Brain (organoid and tissue), 16 donors: ENCODE measurements at places on chromosomes 11 and 22.

- no peak for DNase-seq
Measured at GRCh38 chr11:283405-284104, 5.3 kb downstream of the NLRP6 start.

DNA sequence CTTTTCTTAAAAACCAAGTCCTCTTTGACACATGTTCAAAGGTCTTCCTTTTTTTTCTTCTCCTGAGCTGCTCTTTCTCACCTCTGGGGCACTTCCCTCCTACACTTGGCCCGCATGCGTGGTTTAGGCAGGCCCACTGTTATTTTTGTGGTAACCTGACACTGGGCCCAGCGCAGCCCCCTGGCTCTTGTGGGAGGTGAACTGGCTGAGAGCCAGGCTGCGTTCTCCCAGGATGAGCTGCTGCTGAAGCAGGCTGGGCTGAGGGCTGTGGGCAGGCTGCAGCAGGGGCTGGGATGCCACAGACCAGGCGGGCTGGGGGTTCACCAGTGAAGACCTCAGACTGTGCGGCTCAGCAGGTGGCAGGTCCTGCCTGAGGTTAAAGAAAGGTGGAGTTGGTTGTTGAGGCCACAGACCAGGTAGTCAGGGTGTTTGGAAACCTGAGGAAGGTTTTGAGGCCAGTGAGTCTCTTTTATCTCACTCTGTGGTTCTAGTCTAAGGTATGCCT, 72.4 kb downstream of the TEAD1 start:
- DNase-seq = peak; percentile 65

DNA sequence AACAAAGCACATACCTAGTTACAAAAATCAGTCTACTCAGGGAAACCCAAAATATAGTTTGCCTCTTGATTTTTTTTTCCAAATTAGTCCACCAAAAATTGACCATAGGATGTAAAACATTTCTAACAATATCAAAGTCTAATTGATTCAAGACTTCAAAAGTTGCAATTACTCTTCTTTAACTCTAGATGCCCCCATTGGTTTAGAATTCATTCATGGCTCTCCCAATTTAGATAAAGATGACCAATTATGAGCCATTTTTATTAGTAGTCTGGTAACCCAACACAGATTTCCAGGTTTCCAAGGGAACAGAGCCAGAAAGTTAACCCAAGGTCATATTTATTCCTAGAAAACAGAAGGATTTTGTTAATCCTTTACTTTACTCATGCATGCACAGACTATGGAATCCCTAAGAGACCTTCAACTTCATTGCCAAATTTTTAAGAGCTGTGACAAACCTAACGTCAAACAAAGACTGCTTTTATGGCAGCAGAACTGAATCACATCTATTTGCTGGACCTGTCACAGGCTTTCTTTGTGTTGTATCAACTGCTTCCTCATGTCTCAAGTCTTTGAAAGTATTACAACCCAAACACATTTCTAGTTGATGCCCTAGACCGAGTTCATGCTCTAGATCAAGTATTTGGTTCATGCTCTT, 55.3 kb downstream of the C22orf42 start:
- peak; percentile 49 for DNase-seq

- DNase-seq = no peak
Measured at GRCh38 chr11:58003036-58003435, 20.6 kb upstream of the OR9Q1 start.

DNA sequence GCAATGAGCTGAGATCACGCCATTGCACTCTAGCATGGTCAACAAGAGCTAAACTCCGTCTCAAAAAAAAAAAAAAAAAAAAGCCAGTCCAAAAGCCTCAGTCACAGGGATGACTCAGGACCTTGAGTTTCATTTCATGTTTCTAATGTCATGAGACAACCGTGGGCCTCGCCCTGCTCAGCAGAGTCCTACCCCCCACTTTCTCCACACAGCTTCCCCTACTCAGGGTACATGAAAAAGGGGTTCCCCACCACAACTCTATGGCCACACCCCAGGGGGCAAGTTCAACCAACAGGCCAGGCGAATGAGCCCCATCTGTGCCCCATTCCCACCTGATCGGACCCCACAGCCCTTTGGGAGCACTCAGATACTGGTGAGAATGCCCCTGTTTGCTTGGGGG, 24.3 kb upstream of the ADA2 start:
- no peak for DNase-seq

- DNase-seq = peak; percentile 51
Measured at GRCh38 chr11:46369458-46370152, 11.9 kb upstream of the MDK start.

DNA sequence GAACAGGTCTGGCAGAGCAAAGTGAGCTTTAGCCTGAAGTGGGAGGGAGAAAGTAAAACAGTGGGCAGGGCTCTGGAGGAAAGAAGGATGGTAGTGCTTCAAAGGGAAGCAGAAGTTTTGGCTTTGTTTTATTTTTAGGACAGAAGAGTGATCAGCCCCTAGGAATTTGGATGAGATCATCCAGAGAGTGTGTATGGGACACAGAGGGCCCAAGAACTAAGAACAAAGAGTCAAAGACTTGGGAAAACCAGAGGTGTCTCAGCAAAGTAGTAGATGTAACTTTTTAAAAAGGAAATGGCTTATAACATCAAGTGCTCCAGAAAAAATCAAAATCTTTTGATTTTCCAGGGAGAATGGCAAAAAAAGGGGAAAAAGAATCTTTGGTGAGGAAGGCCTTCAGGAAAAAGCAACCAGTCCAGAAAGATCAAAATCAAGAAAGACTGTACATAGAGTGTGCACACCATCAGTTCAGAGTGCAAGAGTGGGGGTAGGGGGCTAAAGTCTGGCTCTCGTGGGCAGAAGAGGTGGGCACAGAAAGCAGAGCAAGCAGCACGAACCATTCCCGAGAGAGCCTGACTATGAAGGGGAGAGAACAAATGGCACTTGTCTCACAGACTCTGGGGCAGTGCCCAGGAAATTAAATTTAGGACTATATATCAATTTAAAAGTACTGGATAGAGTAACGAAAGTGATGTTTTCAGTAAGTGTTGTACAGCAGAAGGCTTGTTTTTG, 30.0 kb downstream of the MAPK1 start:
- peak; percentile 15 for DNase-seq

- no peak for DNase-seq
Measured at GRCh38 chr11:72838691-72839305, 24.6 kb downstream of the ATG16L2 start.

DNA sequence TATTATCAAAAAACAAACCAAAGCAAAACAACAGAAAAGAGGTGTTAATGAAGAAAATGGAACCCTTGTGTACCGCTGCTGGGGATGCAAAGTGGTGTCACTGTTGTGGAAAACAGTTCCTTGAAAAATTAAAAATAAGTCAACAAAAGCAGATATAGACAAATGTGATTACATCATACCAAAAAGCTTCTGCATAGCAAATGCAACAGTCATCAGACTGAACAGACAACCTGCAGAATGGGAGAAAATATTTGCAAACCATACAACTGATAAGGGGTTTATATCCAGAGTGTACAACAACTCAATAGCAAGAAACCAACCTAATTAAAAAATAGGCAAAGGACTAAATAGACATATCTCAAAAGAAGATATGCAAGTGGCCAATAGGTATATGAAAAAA, 22.9 kb upstream of the CARS1 start:
- DNase-seq = no peak

DNA sequence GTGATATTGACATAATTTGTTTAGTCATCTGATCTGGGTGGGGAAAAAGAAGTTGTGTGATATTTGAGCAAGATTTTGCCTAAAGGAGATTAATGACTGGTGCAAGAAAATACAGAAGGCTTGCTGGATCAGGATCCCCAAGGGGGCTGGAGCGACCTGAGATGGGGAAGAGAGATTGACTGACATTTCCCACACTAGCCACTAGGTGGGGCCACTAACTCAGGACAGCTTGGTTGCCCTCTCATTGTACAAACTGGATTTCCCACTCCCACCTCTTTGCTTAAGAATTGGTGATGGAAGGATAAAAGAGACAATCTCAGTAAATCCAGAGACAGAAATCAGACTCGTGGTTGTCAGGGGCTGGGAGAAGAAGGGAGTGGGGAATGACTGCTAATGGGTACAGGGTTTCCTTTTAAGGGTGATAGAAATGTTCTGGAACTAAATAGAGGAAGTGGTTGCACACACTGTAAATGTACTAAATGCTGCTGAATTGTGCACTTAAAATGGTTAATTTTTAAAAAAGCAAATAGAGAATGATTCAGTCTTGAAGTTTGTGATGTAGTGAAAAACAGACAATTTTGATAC, 50.7 kb downstream of the CTTN start:
- no peak for DNase-seq

DNA sequence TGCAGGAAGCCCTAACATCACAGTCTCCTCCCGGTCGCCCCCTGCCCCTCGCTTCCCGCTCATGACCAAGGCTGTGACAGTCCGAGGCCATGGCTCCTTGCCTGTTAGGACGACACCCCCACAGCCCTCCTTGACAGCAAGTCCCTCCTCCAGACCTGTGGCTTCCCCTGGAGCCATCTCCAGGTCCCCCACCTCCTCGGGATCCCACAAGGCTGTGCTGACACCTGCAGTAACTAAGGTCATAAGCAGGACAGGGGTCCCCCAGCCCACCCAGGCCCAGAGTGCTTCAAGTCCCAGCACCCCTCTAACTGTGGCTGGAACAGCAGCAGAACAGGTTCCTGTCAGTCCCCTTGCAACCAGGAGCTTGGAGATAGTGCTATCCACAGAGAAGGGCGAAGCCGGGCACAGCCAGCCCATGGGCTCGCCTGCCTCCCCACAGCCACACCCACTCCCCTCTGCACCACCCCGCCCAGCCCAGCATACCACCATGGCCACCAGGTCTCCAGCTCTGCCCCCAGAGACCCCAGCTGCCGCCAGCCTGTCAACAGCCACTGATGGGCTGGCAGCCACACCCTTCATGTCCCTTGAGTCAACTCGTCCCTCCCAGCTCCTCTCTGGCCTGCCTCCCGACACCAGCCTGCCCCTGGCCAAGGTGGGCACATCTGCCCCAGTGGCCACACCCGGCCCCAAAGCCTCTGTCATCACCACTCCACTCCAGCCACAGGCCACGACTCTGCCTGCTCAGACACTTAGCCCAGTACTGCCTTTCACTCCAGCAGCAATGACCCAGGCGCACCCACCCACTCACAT, 63.2 kb downstream of the OTOG start:
- no peak for DNase-seq

GRCh38 chr11:2451916-2452315, 7.1 kb downstream of the KCNQ1 start:
- no peak for DNase-seq

- DNase-seq = peak; percentile 61
Measured at GRCh38 chr11:94897330-94897768, 76.0 kb downstream of the CWC15 start.

- no peak for DNase-seq
Measured at GRCh38 chr11:69642549-69642912, 1.6 kb downstream of the CCND1 start.

GRCh38 chr22:38437416-38437815, 17.6 kb downstream of the KCNJ4 start:
- no peak for DNase-seq

GRCh38 chr11:83691451-83691950, 405.3 kb upstream of the CCDC90B start:
- no peak for DNase-seq

DNA sequence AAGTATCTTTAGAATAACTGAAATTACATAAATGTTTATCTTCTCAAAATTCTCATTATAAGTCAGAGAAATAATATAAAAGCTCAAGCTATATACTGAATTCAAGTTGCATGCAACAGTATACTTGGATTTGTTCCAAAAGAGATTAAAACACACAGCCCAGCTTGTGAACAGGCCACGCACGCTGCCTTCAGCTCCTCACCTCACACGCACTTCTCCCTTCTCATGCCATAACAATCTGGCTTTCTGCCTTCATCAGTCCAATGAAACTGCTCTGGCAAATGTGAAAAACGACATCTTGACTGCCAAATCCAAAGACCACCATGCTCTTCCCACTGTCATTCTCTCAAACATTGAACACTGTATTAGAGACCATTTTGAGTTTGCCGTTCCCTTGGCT, 22.1 kb downstream of the ATP6V1E1 start:
- peak; percentile 18 for DNase-seq

- DNase-seq = no peak
Measured at GRCh38 chr11:110939471-110939870, 227.2 kb upstream of the ARHGAP20 start.

DNA sequence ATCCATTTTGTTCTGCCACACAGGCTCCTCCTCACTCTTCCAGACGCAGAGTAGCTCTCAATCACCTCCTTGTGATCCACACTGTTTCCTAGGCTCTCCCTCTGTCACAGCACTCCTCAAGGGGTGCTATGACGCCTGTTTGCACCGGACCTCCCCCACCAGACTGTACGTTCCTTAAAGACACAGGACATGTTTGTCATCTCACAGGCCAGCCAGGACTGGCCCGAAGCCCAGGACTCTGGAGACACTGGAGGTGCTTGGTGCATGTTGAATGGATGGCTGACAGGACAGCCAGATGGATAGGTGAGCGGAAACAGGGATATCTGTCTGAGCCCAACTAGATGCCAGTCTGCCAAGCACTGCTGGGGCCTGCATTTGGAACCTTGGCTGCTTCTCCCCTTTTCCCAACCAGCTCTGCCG, 13.6 kb downstream of the PLA2G6 start:
- peak; percentile 66 for DNase-seq

GRCh38 chr11:19852288-19852687, 139.7 kb downstream of the NAV2 start:
- DNase-seq = no peak

GRCh38 chr11:30984827-30985226, 384.7 kb downstream of the DCDC1 start:
- DNase-seq = no peak

GRCh38 chr11:46738887-46739286, 19.9 kb downstream of the F2 start:
- no peak for DNase-seq

GRCh38 chr11:76750746-76751145, 32.4 kb upstream of the TSKU start:
- no peak for DNase-seq

DNA sequence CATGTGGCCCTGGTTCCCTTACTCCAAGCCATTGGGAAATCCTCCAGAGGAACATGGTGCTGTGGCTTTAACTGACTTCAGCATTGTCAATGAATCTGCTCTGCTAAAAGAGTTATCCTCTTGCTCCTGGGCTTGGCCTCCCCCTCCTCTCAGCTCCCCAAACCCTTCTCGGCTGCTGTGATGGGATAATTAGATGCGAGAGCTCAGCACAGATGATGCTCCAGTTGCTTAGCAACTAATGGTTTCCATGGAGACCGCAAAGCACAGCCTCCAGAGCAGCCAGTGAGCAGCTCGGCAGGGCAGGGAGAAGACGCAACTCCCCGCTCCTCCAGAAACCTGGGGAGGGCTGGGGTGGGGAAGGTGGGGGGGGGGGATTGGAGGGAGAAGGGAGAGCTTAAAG, 2.8 kb upstream of the UPK2 start:
- DNase-seq = peak; percentile 99

DNA sequence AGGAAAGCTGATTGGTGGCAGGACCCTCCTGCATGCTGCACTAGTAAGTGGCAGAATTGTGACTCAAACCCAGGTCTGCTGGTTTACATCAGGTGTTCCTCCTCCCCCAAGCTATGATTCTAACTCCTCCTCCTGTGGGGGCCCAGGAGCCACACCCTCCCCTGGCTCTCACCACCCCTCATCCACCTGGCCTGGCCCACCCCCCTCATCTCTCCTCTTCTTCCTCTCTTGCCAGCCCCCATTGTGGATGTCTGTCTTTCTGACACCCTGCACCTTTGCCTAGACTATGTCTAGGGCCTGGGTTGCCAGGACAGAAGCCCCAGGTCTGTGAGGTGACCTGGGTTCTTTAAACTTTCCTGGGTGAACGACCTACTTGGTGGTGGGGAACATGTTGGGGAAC, 59.9 kb downstream of the GRIK4 start:
- DNase-seq = no peak
